ENCODE measurements at places on chromosomes 1 and 21.

- DNase-seq: no peak
These were observed 56.2 kb upstream of the MORC3 start for GRCh38 chr21:36263797-36264196.

- DNase-seq: no peak
These were observed 14.3 kb upstream of the NMNAT2 start for GRCh38 chr1:183432548-183432875.

DNA sequence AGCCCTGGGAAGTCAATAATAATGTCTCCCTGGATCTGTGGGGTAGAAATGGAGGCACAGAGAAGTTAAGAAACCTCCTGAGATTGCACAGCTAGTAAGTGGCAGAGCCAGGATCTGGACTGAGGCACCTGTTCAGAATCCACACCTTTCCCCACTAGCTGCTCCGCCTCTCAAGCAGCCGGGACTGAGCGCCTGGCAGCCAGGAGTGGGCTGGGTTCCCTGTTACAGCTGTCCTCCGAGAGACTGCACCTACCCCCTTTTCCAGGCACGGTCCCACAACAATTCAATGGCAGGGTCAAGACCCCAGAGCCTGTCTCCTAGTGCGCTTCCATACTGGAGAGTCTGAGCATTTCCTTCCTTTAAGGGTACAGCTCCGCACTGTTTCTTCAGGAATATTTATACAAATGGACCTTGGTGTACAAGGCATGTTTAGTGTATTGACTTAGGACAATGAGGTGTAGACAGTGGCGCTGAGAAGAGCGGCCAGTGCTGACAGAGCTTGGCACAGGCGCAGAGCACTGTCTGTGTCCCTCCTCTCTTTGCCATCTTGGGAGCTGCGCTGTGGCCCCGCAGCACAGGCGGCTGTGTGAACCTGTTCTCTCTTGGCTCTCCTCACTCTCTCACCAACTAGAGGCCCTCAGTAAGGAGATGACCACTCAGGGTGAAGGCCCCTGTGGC lies 24.4 kb downstream of the GRHL3 start:
- DNase-seq: no peak

- DNase-seq: no peak
These were observed 346.6 kb downstream of the RPS6KC1 start for GRCh38 chr1:213397638-213398037.

DNA sequence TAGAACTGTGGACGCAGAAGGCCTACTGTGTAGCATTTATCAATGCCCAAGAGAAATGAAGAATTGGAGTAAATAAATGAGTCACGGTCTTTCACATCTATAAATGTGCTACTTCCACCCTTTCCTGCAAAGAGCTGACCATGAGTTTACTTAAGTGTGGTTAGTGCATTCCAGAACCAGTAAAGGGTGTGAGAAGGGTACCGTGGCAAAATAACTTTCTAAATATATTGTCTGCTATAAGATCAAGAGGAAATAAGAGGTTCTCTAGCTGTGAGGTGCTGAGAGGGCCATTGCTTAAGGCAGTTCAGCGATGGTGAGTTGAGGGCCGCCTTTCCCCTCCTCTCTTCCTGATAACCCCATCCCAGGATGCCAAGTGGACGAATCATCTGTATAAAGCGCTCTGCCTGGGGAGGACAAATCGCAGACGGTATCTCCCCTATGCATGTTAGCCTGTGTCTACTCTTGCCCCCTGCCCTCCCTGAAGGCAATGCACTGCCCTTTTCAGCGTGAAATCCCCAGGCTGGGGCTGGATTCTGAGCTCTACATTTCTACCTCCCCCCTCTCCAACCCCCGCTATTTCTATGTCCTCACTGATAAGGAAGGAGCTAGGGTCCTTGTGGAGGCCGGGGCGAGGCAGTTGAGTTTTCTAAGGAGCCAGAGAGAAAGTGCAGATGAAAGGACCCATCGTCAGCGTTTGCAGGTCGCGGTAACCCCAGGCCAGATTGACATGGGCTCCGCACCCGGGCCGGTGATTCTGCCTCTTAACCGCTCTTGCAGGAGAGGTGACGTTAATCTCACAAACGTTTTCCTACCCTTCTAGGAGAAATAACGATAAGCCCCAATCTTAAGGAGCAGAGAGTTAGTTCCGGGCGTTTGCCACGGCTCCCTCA lies 1.5 kb upstream of the NCAM2 start:
- DNase-seq: no peak

DNA sequence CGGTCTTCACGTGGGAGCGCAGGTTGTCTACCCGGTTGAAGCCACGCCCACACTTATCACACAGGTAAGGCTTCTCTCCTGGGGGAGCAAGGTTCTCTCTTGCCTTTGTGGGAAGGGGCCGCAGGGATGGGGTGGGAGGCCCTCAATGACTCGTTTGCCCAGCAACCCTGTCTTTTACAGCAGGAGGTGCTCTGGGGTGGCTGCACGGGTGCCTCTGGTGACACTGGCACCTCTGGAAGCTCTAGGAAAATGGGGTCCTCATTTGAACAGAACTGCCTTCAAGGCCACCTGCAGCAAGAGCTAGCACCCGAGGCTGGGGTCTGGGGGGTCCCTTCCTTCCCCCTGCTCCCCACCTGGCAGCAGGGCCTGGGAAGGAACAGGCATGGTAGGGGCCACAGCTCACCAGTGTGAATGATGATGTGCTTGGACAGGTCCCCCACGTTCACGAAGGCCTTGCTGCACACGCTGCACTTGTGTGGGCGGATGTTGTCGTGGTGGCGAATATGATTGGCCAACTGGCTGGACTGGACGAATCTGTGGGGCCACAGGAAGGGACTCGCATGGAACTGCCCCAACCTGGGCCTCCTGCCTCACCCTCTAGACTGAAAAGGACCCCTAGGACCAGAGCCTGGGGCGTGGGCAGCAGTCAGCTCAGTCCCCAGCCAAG lies 33.1 kb downstream of the ZBTB17 start:
- no peak for DNase-seq

GRCh38 chr1:231200388-231201031 lies 38.7 kb downstream of the TRIM67 start:
- DNase-seq: no peak

DNA sequence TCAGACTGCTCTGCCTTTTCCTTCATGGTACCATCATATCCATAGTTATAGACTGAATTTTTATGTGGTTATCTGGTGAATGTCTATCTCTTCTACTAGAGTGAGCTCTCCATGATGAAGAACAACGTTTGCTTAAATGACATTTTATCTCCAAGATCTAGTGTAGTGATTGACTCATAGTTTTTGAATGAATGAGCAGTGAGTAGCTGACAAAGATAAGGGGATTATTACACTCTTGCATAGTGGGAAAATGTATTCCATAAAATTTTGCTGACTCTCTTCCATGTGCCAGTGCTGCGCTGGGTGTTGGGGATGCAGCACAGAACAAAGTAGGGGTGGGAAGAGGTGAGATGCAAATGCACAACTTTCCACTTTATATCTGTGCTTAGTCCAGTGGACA lies 147.7 kb downstream of the TGFB2 start:
- no peak for DNase-seq

GRCh38 chr1:222702210-222702609 lies 10.1 kb downstream of the AIDA start:
- no peak for DNase-seq

GRCh38 chr1:234603221-234604204 lies 6.5 kb downstream of the IRF2BP2 start:
- DNase-seq: no peak

Data from activated CD4-positive, CD25-positive, alpha-beta regulatory T cell treated with anti-CD3 and anti-CD28 coated beads, Interleukin-2, amount 50 U/mL, for 16 hours (primary cell).